ENCODE measurements at places on chromosomes 4 and X.

DNA sequence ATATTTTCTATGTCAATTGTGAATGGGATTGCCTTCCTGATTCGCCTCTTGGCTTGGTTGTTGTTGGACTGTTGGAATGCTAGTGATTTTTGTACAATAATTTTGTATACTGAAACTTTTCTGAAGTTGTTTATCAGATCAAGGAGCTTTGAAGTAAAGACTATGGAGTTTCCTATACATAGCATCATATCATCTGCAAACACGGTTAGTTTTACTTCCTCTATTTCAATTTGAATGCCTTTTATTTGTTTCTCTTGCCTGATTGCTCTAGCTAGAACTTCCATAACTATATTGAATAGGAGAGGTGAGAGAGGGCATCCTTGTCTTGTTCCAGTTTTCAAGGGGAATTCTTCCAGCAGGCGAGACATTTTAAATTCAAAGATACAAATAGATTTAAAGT lies 226.5 kb downstream of the FBXO8 start:
- DNase-seq = no peak

GRCh38 chr4:143375326-143376073 lies 38.8 kb downstream of the GAB1 start:
- DNase-seq = no peak

GRCh38 chrX:40094041-40094899 lies 3.5 kb downstream of the BCOR start:
- DNase-seq = no peak

GRCh38 chrX:130179170-130179569 lies 7.4 kb downstream of the RAB33A start:
- no peak for DNase-seq

GRCh38 chrX:110125446-110126162 lies 122.7 kb downstream of the TMEM164 start:
- DNase-seq = peak; percentile 14

DNA sequence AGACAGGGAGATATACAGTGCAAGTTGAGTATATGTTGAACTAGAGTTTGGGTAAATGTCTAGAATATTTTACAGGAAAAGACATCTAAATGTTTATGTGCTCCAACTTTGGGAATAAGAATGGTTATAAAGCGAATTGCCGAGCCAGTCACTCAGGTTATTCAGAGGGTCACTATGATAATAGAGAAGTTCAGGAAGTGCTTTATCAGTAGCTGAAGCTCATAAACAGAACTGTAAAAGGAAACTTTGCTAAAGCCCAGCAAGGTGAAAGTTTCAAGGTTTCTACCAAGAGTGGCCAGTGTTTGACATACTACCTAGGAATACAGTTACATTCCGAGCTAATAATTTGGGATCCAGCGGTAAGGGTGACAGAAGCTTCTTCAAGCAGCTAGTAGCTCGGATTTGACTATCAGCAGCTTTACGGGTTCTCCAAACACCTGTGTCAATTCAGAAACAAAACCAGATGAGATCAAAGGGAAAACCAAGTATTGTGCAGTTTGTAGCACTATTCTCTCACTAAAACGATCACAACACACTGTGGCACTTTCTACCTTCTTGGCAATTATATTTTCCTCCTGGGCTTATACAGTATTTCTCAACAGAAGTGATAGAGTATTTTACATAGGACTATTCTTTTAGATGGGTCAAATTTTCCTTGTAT lies 17.2 kb upstream of the BCLAF3 start:
- DNase-seq = no peak

GRCh38 chr4:52957220-52957686 lies 95.1 kb downstream of the RASL11B start:
- DNase-seq = peak; percentile 91

GRCh38 chr4:18635531-18635930 lies 614.0 kb upstream of the LCORL start:
- no peak for DNase-seq

DNA sequence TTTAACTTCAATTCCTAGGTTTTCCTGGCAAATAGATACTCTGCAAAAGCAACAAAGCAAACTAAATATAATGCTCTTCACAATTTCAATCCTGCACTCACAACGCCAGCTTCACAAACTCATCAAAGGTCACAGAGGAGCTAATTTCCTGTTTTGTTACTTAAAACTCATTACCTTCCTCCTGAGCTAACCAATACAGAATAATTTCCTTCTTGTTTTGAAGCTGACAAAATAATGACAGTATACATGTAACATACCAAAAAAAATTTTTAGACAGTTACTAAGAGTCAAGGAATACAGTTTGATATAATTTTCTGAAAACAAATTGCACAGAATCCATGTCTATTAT lies 17.9 kb downstream of the CNOT6L start:
- DNase-seq = no peak

DNA sequence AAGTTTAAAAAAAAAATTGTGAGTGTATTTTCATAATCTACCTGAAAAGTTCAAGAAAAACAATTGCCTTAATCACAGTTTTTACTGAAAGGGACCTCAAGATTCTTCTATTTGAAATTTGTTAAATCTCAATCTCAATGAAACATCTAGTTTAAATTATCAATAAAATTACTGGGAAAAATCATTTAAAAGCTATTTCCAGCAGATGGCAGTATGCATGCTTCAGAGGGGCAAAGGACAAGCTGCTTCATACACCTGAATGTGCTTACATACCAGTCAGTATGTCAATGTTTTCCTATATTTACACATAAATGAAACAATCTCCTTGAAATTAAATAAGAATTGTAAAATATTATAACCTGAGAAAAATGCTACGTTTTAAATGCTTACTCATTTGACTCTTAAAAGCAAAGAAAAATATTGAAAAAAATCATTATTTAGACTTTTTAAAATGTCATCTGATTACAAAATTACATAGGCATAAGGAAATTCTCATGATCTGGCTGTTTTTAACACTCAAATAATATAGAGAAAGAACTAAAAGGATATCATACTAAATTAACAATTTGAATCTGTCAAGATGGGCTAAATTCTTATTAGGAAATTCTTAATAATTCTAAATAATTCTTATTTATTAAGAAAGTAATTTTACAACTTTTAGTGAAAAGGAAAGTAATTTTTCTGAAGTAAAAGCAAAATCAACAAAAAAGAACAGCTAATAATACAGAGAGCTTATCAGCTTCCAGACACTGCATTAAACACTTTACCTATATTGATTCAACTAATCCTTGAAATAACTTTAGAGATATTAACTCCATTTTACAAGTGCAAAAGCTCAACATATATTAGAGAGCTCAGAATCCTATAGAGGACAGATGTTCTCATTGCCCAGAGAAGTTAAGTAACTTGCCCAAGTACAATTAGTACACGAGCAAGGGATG lies 242.1 kb downstream of the ADAMTS3 start:
- DNase-seq = no peak

DNA sequence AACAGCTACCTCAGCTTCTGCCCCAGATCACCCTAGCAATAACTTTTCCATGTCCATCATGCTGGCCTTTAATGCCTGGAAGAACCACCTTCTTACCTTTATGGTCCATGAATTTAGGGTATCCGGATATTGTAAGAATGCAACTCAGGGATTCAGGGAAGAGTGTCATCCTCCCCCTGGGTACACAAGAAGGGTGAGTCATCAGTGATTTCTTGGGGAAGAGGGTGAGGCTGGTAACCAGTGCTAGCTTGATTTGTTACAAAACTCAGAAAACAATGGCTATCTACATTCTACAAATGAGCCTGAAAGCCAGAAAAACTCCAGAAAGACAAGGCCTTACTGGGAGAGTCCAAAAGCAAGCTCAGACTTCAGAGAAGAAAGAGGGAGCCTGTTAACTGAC lies 10.4 kb upstream of the NALF2 start:
- no peak for DNase-seq

DNA sequence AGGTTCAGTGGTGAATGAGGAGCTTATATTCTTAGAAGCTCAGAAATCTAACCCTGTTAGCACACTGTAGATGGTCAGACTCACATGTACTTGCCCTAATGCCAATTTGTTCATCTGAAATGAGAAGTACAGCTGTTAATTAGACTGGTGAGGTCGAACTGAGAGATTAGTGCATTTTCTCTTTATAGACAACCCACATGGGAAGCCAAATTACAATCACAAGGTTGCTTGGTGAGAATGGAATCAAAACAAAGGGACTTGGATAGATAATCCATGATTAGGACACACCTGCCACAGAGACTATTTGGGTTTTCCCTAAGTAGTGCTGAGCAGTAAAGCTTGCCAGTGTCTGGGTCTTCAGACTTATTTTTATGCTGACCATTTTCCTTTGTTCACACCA lies 88.3 kb downstream of the POLA1 start:
- DNase-seq = no peak

- no peak for DNase-seq
Measured at GRCh38 chr4:55354648-55355047, 8.6 kb downstream of the SRD5A3 start.

DNA sequence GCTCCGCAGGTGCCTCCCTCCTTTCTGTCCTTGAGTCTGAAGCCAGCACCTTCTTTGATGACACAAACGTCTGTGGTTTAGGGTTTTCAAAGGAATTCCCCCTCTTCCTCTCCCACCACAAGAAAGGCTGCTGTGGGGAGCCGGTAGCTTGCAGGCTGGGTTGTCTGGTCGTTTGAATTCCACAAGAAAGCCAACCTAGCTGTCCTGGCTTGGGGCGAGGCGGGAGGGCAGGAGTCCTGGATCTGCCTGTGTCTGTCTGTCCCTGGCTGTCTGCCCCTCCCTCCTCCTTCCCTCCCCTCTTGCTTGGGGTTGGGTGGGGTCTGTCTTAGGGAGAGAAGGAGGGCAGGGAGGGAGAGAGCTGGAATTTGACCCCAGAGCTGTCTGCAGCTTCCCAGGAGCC lies 56.3 kb downstream of the SHROOM2 start:
- DNase-seq = no peak

DNA sequence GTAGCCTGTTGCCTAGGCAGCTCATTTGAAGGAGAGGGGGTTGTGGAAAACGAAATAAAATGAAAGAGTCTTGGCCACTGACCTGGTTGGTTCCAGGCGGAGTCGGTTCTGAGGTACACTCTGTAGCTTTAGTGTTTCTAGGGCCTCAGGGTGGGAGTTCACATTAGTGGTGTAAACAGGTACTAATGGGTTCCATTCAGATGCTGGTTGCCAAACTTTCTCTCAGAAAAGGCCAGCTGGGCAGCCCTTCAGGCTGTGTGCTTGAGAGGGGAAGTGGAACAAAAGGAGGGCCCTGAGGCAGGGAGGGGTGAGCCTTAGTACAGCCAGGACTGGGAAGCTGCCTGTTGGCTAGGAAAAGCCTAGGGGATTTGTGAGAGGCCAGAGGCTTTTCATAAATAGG lies 24.8 kb downstream of the NHSL2 start:
- no peak for DNase-seq

- DNase-seq = no peak
Measured at GRCh38 chrX:131063613-131064012, 5.5 kb downstream of the ARHGAP36 start.

- no peak for DNase-seq
Measured at GRCh38 chrX:87580862-87581261, 63.3 kb downstream of the KLHL4 start.

DNA sequence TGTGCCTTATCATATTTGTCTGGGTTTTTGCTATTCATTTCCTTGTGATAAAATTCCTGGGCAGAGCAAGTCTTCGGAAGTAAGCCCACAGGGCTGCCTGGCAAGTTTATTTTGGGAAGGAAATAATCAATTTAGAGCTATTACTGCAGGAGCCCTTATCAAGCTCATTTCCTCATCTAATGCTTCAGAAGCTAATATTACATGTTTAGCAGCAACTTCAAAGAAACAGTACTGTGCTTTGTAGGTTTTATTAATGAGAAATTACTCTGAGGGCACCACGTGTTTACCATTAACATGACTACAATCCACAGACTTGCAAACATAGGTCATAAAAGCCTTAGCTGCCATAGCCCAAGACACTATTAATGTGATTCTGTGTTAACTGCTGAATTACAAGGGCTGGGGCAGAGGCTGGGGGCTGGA lies 540.0 kb downstream of the SPRY1 start:
- DNase-seq = no peak

GRCh38 chrX:44343412-44344141 lies at the start of gene EFHC2:
TSS of gene EFHC2 (minus strand) at chrX:44343672. CDS start at chrX:44343588, 84 bp downstream.
- DNase-seq = no peak

DNA sequence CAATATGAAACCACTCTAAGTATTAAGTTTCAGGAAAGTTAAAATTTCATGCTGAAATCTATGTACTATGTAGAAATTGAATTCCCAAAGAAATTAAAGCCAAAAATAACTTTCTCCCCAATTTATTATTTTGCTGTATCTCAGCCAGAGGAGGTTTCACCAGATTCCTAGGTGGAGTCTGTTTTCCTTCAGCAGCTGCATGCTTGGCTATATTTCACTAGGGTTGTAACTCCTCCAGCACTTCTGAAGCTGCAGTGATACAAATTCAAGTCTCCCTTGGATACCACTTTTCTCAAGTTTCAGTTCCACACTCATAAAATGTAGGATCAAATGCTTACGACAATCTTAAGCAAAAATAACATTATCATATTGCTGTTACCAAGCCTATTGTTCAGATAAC lies 41.2 kb upstream of the ZC4H2 start:
- DNase-seq = no peak

- DNase-seq = peak; percentile 69
Measured at GRCh38 chr4:114879916-114880669, 233.3 kb downstream of the NDST4 start.

DNA sequence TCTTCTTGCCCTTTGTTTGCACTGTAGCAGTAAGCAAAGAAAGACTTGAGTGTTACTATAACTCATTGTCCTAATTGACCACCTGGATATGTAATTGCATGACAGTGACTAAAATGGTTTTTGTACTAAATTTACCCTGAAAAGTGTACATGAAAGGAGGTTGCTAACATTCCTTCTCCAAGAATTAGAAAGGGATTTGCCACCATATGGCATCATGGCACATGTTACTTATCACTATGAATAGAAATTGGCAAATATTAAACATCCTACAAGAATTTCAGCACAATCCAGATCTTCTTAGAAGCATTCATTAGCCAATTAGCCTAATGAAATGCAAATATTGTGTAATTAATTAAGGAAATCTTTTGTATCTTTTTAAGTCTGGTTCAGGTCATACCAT lies 834.2 kb downstream of the STPG2 start:
- DNase-seq = no peak

DNA sequence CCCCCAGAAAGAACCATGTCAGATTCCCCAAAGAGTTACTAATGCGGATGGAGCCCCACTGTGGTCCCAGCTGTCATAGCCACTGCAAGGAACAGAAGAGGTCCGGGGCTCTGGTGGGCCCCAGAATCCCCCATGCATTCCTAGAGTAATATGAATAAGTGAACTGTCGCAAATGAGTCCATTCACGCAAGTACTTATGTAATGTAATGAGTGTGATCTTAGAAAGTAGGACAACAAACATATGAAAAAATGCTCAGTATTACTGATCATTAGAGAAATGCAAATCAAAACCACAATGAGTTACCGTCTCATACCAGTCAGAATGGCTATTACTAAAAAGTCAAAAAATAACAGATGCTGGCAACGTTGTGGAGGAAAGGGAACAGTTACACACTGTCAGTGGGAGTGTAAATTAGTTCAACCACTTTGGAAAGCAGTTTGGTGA lies 141.5 kb upstream of the RBPJ start:
- no peak for DNase-seq

DNA sequence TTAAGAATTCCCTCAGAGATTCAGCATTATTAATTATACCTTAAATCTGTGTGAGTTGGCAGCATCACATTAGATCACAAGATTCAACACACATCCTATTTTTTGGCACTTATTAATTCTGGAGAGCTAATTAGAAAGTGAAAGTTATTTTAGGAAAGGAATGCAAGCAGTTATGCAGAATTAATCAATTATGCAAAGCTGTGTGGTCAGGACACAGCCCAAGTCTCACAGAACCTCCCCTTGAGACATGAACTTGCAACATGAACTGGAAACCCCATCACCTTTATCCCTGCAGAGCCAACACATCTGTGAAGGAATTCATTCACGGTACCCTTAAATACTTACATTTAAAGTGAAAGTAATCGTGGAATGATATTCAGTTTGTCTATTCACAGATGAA lies 80.5 kb downstream of the TSPAN5 start:
- no peak for DNase-seq
